RWPE2 (cell line): ENCODE measurements at places on chromosomes 1 and 21.

DNA sequence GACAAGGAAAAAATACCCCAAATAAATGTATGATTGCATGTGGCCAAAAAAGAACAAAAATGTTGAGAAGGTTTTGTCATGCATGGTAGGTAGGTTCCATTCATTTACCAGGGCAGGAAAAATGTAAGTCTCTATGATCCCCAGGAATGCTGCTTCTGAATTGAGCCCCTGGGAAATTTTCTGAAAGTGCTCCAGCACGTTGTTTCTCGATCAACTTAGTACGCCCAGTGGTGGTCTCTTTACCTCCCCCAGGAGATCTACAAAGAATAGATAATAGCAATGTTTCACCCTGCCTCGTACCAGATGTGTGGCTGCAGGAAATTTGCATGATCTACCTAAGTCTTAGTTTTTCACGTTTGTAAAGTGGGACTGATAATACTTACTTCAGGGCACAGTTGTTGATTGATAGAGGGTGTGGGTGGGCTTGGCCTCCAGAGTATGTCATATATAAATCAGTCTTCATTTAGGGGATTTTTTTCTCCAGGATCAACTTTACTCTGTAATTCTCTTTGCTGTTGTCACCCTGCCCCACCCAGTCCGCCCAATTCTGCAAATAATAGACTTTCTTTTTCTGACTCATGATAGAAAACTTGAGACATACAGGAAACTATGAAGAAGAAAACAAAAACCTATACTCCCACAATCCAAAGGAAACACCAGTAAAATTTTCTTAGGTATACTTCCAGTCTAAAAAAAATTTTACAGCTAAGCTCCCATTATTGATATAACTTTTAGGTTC, 462.0 kb upstream of the RUNX1 start:
- DNase-seq: no peak

DNA sequence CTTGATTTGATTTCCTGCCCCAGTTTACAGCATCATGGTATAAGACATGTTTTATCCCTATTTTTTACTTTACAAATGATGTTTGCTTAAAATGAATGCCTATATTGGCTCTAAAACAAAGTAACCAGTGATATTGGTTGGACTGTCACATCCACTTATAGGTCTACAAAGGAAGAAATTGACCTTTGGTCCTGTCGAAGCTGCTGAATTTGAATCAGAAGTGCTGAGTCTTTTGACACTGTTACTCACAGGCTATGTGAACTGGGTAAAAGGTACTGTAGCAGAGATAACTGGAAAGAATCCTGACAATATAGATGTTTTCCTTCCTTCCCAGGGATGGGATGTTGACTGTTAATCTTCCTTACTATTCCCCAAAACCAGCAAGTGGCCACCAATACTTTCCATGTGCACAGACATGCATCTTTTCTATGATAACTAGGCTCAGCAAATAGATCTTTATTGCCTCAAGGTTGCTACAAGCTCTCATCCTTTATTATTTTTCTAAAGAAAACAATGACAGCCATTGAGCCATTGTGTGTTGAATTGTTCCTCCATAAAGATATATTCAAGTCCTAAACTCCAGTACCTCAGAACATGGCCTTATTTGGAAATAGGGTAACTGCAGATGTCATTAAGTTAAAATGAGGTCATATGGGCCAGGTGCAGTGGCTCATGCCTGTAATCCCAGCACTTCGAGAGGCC, 175.9 kb upstream of the NR5A2 start:
- no peak for DNase-seq

GRCh38 chr1:53104289-53104913, 38.0 kb downstream of the SLC1A7 start:
- no peak for DNase-seq

- DNase-seq: no peak
Observed at GRCh38 chr1:121458291-121459048, 273.7 kb downstream of the SRGAP2C start.

GRCh38 chr1:143720087-143721023, 251.4 kb downstream of the FAM72C start:
- no peak for DNase-seq

DNA sequence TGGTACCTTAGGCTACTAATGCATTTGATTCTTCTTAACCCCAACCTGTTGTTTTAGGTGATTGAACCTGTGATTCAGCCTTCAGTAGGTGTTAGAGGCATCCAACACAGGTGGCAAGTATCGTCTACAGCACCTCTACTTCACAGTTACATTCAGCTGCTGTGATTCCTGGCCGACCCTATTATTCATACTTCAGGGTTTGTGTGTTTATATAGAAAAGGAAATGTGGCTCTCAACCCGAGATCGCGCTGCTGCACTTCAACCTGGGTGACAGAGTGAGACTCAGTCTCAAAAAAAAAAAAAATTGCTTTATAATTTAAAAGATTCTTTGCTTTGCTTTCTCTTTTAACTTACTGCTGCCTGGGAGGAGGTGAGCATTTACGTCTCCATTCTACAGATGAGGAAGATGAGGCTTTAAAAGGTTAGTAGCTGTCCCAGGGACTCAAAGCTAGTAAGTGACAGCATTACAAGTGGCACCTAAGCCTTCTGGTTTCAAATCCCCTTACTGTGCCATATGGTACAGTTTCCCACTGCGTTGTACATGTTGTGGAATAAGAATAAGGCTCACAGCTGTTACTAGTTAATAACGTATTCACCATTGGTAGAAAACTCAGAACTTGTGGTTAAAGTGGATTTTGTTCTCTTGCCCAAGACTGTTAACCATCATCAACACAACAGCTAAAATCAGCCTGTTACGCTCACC, 9.9 kb upstream of the GPR25 start:
- no peak for DNase-seq

DNA sequence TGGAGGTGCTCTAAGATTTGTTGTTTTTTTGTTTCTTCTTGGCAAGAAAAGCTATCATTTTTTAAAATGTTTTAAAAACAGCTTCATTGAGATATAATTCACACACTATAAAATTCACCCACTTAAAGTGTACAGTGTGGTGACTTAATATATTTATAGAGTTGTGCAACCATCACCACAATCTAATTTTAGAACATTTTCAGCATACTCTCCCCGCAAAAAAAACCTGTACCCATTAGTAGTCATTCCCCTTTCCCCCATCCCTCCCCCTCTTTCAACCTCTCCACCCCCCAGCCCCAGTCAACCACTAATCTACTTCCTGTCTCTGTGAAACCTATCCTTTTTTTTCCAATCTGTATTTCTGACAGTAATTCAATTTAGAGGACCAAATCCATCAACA, 30.6 kb downstream of the ZC3H11B start:
- no peak for DNase-seq
